ENCODE measurements at places on chromosomes 2 and 18. TPM values are rescaled to one million over a fixed set of nuclear protein-coding genes. Genes with fewer than 3 reads are reported as not detected.

STON1 gene
- polyA plus RNA-seq: 2.2 TPM

DNA sequence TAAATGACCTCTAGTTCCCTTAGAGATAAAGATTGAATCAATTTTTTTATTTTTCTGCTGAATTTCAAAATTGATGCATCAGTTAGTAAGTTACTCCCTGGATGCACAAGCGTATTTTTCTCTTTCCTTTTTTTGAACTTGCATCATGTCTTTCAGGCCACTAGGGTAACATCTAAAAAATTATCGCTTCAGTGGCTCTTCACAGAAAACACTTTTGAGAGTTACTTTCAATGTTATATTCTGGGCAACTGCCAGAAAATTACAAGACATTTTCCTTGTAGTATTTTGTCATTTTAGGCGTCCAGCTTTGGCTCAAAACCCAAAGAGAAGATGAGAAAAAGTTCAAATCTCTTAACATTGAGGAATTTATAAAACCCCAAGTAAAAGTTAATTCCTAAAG is 59.8 kb downstream of the DSEL start:
- no peak for DNase-seq
- no peaks in the 10 kb centered on the region for H3K27me3 ChIP-seq
- H3K4me1 ChIP-seq: no peaks in the 10 kb centered on the region
- no peak overlapping the region for H3K27ac ChIP-seq
- no peaks in the 10 kb centered on the region for H3K36me3 ChIP-seq

GRCh38 chr18:68623342-68623741 is 91.6 kb downstream of the TMX3 start:
- peak; percentile 7 for DNase-seq
- no peaks in the 10 kb centered on the region for H3K4me1 ChIP-seq
- H3K27me3 ChIP-seq: no peaks in the 10 kb centered on the region
- H3K27ac ChIP-seq: no peak overlapping the region
- no peaks in the 10 kb centered on the region for H3K36me3 ChIP-seq

GRCh38 chr2:214566457-214566856 is 155.6 kb downstream of the VWC2L start:
- H3K27me3 ChIP-seq: no peaks in the 10 kb centered on the region
- DNase-seq: no peak
- H3K4me3 ChIP-seq: no peak overlapping the region

- H3K36me3 ChIP-seq: no peaks in the 10 kb centered on the region
- H3K27ac ChIP-seq: peak overlapping the region; percentile 48
- peaks cover 45% of the 10 kb centered on the region for H3K4me1 ChIP-seq
- no peaks in the 10 kb centered on the region for H3K27me3 ChIP-seq
Observed at GRCh38 chr2:30417253-30417652, 29.8 kb upstream of the LCLAT1 start.

TTC39C gene
- 6.4 TPM for polyA plus RNA-seq

DNA sequence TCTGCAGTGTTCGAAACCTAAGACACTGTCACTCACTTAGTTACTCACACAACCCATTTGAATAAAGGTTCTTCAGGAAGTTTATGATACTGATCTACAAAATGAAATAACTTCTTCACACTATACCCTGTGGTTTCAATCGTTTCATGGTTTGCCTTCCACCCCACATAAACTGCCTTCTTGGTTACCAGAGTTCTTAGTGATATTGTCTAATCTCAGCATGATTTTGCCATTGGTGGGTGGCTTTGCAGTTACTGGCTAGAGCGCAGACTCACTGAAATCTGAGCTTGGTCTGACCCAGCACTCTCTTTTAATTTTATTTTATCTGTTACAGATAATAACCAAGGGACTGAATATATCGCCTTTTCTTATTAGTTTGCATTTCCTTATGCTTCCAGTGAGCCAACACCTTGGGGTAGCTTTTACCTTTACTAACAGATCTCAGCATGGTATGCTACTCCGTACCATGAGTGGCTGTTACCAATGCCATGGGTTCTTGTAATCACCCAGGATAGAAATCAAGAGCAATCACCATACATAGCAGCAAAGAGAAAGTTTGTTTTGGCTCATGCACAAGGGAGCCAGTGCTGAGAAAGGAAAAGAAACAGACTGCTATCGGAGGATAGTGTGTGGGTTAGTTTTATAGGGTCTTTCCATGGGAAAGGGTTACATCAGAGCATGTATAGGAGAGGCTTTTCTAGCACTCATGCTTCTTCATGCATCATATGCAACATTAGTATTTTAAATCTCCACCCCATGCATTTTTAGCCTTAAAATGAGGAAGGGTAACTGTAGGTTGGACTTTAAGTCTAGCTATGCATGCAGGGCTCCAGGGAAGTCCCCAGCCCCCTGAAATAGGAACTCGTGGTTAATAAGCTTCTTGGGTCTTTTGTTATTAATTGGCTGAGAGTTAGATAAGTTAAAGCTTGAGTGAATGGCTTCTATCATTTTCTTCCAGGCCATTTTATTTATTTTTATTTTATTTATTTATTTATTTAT is 33.3 kb downstream of the ANXA4 start:
- H3K36me3 ChIP-seq: no peaks in the 10 kb centered on the region
- peaks cover 3% of the 10 kb centered on the region for H3K4me1 ChIP-seq
- DNase-seq: no peak
- no peaks in the 10 kb centered on the region for H3K27me3 ChIP-seq
- H3K4me3 ChIP-seq: no peak overlapping the region

- DNase-seq: no peak
- H3K27me3 ChIP-seq: no peaks in the 10 kb centered on the region
- no peak overlapping the region for H3K4me3 ChIP-seq
- H3K4me1 ChIP-seq: no peaks in the 10 kb centered on the region
- H3K36me3 ChIP-seq: peaks cover 31% of the 10 kb centered on the region
Observed at GRCh38 chr2:105087273-105087672, 49.4 kb downstream of the MRPS9 start.

ANKRD36B gene
- polyA plus RNA-seq: 20.5 TPM

DNA sequence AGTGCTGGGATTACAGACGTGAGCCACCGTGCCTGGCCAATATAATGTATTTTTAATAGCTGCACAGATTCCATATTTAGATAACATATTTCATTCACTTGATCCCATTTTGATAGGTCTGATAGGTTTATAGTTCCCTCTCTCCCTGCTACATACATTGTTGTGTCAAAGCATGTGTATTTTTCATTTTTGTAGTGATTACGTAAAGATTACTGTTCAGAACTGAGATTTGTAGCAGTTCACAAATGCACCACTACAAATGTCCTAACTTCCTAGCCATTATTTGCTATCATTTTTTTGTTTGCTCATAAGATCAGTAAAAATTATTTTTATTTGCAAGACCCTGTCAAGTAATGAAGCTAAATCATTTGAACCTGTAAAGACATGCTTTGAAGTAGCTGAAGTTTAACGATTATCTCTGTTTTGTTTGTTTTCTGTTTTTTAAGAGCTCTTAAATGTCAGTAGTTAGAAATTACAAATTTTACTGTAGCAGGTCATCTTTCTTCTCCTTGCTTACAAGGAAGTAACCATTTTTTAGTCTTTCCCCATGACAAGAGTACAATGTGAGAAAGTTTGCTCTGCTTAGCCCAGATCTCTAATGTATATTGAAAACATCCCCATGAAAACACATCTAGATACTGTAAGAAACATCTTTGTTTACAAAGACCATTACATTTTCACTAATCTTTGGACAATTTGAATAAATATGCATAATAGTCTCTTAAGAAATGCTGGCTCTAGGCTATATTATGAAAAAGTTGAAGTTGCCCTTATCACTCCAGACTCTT is 54.1 kb downstream of the EML4 start:
- no peak overlapping the region for H3K27ac ChIP-seq
- peaks cover 6% of the 10 kb centered on the region for H3K4me1 ChIP-seq
- DNase-seq: no peak
- H3K4me3 ChIP-seq: no peak overlapping the region

- H3K36me3 ChIP-seq: no peaks in the 10 kb centered on the region
- H3K27ac ChIP-seq: no peak overlapping the region
- no peak overlapping the region for H3K4me3 ChIP-seq
- no peaks in the 10 kb centered on the region for H3K27me3 ChIP-seq
Observed at GRCh38 chr18:63240531-63241316, 78.8 kb downstream of the BCL2 start.

HOXD4 gene
- polyA plus RNA-seq: 0.13 TPM

EVX2 gene
- not detected for polyA plus RNA-seq

SKA1 gene
- 0.12 TPM for polyA plus RNA-seq

DNA sequence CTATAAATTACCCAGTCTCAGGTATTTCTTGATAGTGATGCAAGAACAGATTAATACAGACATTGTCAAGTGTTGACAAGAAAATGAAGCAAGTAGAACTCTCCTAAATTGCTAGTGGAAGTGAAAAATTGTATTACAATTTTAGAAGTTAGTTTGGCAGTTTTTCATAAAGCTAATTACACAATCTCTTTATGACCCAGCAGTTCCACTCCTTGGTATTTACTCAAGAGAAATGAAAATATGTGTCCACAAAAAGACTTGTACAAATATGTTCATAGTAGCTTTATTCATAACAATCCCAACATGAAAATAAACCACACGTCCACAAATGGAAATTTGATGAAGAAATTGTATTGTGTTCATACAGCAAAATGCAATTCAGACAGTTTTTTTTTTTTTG is 49.4 kb downstream of the PDE1A start:
- no peaks in the 10 kb centered on the region for H3K27me3 ChIP-seq
- peaks cover 3% of the 10 kb centered on the region for H3K4me1 ChIP-seq
- H3K36me3 ChIP-seq: no peaks in the 10 kb centered on the region
- H3K27ac ChIP-seq: no peak overlapping the region
- no peak overlapping the region for H3K4me3 ChIP-seq
- no peak for DNase-seq

DNA sequence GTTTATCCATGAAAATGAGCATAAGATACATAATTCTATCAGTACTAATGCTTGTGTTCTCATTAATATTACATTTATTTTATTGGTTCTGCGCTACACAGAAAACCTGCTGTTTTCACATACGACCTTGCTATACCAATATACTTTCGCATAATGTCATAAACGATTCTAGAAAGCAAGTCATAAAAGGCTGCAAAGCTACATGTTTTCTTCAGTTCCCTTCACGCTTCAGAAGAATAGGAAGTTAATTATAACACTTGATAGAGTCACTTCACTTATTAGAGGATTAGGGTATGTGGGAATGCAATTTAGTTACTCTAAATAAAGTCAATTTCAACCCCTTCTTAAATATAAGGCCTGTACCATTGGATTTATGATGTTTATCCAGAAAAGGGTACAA is 29.0 kb downstream of the PSME4 start:
- H3K27me3 ChIP-seq: no peaks in the 10 kb centered on the region
- H3K27ac ChIP-seq: no peak overlapping the region
- peaks cover 5% of the 10 kb centered on the region for H3K36me3 ChIP-seq
- H3K4me3 ChIP-seq: no peak overlapping the region

DNA sequence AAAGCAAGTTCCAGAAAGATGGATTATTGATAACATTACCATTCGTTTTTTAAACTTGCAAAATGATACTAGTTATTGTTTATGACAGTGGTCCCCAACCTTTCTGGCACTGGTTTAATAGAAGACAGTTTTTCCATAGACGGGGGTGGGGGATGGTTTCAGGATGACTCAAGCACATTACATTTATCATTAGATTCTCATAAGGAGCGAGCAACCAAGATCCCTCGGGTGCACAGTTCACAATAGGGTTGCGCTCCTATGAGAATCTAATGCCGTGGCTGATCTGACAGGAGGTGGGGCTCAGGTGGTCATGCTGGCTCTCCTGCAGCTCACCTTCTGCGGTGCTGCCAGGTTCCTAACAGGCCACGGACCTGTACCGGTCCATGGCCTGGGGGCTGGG is 86.2 kb downstream of the BCL2 start:
- H3K4me3 ChIP-seq: no peak overlapping the region
- H3K36me3 ChIP-seq: no peaks in the 10 kb centered on the region
- peaks cover 45% of the 10 kb centered on the region for H3K4me1 ChIP-seq
- no peak for DNase-seq
- H3K27me3 ChIP-seq: no peaks in the 10 kb centered on the region

GRCh38 chr2:229980431-229981184 is 58.3 kb downstream of the FBXO36 start:
- peak; percentile 45 for DNase-seq
- H3K36me3 ChIP-seq: no peaks in the 10 kb centered on the region
- no peak overlapping the region for H3K4me3 ChIP-seq
- peaks cover 14% of the 10 kb centered on the region for H3K4me1 ChIP-seq
- no peaks in the 10 kb centered on the region for H3K27me3 ChIP-seq
- H3K27ac ChIP-seq: peak overlapping the region; percentile 57

DNA sequence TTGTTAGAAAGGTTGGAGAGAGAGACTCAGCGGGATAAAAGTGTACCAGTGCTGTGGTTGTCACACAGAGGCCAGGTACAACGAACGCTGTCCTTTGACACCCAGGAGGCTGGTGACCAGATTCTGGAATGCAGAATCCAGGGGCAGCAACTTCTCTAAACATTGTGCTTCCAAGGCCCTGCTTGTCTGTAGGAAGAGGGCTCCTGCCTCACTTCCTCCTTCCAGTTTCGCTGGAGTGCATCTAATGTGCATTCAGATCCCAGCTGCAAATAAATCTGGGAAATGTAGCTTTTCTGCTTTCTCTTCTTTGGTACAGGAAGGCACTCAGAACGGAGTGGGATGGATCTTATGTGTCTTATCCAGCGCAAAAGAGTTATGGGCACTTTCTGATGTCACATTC is 171.8 kb upstream of the ATP5MC3 start:
- no peak for DNase-seq
- H3K27me3 ChIP-seq: peaks cover 7% of the 10 kb centered on the region
- H3K36me3 ChIP-seq: no peaks in the 10 kb centered on the region
- H3K27ac ChIP-seq: no peak overlapping the region

- H3K4me1 ChIP-seq: no peaks in the 10 kb centered on the region
- H3K27ac ChIP-seq: no peak overlapping the region
- no peaks in the 10 kb centered on the region for H3K36me3 ChIP-seq
- no peaks in the 10 kb centered on the region for H3K27me3 ChIP-seq
Observed at GRCh38 chr2:220877897-220878296, 694.2 kb downstream of the EPHA4 start.

PRSS56 gene
- polyA plus RNA-seq: not detected
